ENCODE measurements at places on chromosomes 2 and 18.

GRCh38 chr18:44859751-44860439 is 179.2 kb downstream of the SETBP1 start:
- DNase-seq, result no peak

GRCh38 chr2:203997481-203997880 is 60.9 kb downstream of the ICOS start:
- no peak for DNase-seq

DNA sequence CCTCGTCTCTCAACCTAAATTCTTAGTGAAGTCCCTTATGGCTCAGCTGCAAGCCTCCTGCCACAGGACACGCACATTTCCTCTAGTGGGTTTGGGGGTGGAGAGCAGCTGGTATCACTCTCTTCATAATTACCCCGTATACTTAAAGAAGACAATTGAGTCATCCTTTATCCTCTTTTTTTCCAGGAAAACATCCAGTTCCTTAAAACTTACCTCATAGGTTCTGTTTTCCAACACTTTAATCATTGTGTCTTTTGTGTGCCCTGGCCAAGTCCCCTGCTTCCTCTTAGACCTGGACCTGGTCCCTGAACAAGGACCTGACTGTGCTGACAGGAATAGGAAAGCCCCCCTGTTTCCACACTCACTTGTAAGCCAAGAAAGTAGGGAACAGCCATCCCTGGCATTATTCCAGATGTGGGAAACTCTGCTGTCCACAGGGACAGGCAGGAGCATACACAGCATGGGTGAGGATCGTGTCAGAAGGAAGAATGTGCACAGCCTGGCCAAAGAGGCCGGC is 42.3 kb upstream of the MYO1B start:
- no peak for DNase-seq

DNA sequence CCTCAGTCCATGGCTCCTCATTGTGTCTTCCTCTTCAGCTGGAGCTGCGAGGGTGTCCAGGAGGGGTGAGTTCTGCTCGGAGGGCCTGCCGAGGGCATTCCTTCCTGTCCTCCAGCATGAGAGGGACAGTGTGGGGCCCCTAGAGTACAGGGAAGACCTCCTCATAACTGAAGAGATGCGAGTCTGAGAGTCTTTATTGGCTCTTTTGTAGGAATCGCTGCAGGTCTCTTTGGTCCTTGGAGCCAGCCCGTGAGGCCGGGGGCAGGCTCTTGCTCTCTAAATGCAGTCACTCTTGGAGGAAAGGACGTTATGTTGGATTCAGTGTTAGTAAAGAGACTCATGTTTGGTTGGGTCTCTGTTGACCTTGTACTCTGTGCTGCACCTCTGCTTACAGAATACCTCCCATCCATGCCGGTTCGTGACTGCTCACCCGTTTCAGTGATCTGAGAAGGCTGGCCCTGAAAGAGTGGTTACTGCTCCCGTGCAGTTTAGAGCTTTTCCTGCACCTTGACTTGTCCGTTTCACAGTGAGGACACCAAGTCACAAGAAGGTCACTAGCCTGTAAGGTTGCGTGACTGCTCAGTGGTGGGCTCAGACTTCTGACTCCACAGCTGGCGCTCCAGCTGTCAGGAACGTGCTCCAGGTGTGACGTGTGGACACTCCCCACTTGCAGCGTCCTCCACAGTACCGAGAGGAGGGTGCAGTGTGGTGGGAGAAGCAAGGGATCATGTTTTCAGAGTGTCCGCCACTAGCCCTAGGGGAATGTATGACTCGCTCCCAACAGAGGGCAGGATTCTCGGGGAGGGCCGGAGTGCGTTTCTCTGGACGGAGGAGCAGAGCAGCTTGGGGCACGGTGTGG is 7.8 kb downstream of the ATG4B start:
- DNase-seq, result no peak

DNA sequence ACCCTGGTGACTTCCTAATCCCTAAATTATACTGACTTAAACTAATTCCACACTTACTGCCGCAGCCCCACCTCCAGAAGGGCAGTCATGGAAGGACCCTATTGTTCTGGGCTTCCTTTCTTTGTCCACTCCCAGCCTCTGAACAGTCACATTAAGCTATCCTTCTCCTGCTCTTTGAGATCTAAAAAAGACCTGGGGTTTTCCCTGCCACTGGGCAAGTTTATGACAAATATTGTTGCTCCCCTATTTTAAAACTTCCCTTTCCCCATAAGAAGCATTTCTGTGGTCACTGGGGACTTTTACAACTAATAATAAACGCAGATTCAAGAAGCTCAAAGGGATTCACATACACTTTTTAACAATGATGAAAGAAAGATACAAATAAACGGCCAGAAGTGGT is 47.2 kb upstream of the XPO1 start:
- DNase-seq, result no peak

Measured in thyroid gland (tissue), 4 donors.